ENCODE measurements at places on chromosomes 6 and 20.
A peak's percentile ranks its signal among the peaks of the same experiment; 100 is the strongest.

GRCh38 chr6:22499815-22500214, 69.6 kb upstream of the HDGFL1 start:
- no peak for DNase-seq

GRCh38 chr6:100880149-100880852, 828 bp downstream of the ASCC3 start:
- no peak for DNase-seq

DNA sequence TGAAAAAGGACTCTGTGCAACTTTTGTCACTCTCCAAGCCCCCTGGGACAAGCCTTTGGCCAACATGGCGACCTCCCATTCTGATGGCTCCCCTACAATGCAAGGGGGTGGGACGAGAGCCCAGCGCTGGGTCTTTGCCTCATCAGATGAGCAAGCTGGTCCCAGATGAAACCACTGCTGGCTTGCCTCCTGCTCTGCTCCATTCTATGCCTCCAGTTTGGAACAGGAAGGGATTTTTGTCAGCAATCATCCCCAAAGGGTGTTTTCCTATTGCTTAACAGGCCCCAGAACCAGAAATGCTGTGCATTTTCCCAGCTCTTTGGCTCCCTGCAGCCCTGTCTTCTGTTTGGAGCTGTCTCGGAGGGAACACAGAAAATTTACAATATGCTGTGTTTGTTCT, 412.7 kb downstream of the MAFB start:
- DNase-seq: no peak

DNA sequence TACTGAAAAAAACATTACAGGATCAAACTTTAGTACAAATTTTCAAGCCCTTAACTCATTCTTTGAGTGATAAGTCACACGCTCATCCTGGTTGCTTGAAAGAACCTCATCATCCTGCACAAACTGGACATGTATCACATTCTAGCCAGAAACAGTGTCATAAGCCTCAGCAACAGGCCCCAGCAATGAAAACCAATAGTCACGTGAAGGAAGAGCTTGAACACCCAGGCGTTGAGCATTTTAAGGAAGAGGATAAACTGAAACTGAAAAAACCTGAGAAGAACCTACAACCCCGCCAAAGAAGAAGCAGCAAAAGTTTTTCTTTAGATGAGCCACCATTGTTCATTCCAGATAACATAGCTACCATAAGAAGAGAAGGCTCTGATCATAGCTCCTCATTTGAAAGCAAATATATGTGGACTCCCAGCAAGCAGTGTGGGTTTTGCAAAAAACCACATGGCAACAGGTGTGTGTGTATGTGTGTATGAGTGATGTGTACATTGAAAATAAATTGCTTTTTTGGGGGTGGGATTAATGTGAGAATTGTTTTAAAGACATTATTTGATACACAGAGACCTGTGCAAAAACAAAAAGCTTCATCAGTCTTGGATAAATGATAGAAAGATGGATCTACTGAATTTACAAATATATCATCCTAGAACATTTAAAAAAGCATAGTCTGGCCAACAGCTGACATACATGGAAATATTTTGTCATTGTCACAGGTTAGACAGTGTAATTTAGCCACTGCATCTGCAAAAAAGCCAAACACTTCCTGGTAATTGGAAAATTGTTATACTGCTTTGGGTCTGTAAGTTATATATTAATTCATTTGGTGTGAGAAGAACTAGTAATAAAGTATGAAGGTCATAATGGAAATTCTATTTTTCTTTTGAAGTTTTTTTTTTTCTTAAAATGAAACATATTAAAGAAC, 50.1 kb downstream of the PHF3 start:
- DNase-seq: no peak

- DNase-seq: no peak
Observed at GRCh38 chr6:151009576-151009975, 144.1 kb downstream of the MTHFD1L start.

DNA sequence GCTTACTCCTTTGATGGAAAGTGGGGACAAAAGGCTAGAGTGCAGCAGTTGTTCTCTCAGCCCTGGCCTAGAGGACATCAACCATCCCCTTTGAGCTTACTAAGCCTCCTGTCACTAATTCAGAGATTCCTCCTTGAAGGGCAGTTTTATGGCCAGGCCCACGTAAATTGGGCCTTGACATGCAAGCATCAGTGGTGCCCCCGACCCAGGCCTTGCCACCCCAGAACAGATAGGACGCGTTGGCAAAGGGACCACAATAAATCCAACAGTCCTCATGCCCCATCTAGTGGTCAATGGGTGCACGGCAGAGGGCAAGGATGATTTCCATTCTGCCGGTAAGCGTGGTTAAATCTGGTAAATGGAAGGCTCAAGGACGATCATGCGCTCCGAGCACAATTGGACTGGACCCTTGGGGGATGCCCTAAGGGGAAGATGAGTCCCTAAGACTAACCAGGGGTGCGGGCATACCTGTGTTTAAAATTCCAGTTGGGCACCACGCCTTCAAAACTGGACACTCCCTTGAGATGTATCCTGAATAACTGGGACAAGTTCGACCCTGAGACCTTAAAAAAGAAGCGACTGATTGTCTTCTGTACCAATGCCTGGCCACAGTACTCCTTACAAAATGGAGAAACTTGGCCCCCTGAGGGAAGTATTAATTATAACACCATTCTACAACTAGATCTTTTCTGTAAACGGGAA, 32.6 kb downstream of the CEP85L start:
- peak; percentile 5 for DNase-seq

DNA sequence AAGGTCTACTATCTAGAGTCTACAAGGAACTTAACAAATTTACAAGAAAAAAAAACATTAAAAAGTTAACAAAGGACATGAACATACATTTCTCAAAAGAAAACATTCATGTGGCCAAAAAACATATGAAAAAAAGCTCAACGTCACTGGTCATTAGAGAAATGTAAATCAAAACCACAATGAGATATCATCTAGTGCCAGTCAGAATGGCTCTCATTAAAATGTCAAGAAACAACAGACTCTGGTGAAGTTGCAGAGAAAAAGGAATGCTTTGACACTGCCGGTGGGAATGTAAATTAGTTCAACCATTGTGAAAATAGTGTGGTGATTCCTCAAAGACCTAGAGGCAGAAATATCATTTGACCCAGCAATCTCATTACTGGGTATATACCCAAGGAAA, 48.3 kb downstream of the OGFRL1 start:
- no peak for DNase-seq

DNA sequence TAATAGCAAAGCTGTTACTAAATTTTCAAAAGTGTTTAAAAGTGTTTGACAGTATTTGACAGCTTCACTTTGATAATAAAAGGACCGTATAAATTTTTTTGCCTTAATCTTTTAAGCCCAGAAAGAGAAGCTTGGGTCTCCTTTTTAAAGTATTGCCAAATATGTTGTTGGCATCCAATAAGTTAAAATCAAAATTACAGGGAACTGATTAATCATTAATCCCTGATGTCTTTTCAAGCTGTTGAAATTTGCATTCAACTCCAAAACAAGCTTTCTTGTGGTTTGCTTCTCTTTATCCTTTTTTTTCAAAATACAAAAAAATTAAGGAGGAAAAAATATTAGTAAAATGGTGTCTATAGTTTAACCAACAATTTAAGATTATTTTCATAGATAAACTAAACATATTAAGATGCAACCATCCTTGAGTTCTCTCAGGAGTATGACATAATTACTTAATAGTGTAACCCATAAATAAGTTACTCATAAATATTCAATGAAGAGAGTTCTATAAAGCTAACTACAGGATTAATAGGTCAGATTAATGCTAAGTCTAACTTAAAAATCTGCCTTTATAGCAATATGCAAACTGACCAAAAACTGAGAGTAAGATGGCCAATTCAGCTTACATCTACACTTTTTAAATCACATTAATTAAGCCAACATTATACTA, 27.0 kb upstream of the CALHM6 start:
- no peak for DNase-seq

DNA sequence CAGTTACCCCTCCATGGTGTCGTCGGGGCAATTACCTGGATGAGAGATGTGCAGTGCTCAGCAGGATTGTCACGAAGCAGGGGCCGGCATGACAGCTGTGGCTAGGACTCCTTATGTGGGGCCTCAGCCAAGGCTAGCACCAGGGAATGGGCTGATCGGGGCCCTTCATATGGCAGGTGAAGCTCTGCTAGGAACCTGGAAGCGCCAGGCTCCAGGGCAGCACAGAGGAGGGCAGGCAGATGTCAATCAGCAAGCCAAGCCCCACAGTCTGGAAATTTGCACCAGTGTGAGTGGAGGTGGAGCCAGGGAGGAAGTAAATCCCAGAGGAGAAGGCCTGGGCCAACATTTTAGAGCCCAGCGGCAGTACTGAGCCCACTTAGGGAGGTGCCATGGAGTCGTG, 21.2 kb downstream of the SYNDIG1 start:
- no peak for DNase-seq

DNA sequence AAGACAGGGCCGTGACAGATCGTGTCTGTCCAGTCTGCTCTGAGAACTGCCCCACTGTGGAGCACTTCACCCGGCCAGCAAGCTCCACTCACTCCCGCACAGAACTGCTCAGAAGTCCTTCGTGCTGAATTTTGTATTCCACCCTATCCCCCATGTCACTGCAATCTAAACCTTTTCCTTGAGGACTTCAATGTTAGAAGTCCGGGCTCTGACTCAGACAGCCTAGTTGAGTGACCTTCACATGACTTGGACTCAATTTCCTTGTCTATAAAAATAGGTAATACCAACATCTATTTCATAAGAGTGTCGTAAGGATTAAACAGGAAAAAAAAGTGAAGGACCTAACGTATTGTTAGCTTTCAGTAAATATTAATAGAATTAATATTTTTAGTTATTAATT, 161.6 kb downstream of the QRSL1 start:
- DNase-seq: no peak

- no peak for DNase-seq
Observed at GRCh38 chr6:157693867-157694266, 129.2 kb upstream of the SNX9 start.

- DNase-seq: no peak
Observed at GRCh38 chr6:31861919-31862343, 690 bp downstream of the NEU1 start.

GRCh38 chr6:51335543-51335942, 516.9 kb downstream of the TFAP2B start:
- no peak for DNase-seq

DNA sequence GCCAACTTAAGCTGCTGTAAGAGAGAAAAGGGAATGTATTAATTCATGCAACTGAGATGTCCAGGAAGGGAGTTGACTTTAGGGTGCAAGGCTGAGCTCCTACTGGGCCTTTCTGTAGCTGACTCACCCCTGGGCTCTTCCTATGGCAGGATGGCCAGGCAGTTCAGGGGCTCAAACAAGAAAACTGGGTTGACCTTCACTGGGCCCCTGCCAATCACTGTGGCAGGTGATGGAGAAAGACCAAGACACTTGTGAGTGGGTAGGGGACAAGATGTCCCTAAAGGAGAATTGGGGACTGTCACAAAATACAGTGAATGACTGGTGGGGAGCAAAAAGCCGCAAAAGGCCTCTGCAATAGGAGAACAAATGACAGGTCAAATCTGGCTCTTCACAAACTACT, 21.5 kb upstream of the RALGAPA2 start:
- no peak for DNase-seq

- no peak for DNase-seq
Observed at GRCh38 chr6:135170238-135170637, 10.9 kb upstream of the MYB start.

- DNase-seq: no peak
Observed at GRCh38 chr6:133590814-133591213, 298.1 kb upstream of the TCF21 start.

DNA sequence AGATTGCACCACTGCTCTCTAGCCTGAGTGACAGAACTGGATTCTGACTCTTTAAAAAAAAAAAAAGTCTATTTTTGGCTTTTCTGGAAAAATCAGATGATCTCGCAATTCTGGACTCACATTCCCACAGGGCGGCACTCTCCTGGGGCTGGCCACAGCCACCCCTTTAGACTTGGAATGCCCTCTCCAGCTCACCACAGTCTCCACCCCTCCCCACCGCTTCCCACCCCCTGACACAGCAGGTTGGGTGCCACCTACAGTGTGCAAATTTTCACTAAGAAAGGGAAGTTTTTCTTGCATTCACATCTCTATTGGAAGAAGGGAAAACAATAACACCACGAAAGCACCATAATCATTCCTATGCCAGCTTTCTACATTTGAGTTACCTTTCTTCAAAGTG, 15.4 kb downstream of the PDRG1 start:
- DNase-seq: no peak

DNA sequence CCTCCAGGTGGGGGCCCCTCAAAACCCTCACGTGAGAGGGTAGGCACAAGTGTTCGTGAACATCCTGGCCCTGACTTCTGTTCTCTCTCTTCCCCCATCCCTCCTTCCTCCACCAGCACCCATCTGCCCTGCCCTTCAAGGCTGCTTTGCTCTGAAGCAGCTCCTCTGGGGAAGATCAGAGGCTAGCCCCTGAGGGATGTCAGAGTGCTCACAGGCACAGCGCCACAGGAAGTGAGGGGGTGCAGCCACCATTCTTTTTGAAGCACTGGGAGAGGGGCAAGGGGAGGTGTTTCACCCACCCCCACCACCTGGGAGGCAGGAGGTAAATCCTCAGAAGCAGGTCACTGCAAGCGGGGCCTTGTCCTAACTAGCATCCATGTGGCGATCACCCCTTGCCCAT, 11.4 kb downstream of the MOCS1 start:
- no peak for DNase-seq

- no peak for DNase-seq
Observed at GRCh38 chr20:52852714-52853113, 119.4 kb upstream of the TSHZ2 start.

DNA sequence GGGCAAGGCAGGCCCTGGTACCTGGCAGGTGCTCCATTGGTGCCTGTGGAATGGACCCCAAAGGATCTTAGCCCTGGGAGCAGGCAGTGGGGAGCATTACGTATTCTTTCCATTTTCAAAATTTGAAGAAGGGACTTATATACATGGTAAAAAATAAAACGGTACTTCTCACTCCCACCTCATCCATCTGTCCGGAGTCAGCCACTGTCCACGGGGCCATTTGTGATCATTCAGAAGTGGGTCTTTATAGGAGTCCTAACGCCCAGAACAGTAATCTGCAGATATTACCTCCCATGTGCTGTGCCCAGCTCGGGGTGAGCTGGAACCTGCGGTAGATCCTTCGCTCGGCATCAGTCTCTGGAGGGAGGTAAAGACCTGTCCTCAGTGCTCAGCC, 110.4 kb downstream of the SYCP2 start:
- DNase-seq: no peak

GRCh38 chr20:62533591-62534495, 58.0 kb upstream of the GATA5 start:
- DNase-seq: no peak

DNA sequence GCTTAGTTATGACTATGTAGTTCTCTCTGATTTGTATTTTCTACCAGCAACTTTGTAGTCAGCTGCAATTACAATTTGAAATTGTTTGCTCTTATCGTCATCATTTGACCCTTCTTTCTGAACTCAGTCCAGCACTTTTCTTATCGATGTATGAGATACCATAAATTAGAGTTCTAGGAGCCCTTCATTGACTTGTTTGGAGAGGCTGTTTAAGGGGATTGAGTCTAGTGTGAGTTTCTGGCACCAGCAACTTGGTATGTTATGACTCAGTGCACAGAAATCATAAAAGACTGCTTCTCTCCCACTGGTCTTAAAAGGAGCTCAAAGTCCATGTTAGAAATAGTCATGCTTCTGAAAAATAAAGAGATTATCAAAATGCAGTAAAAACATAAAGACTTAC, 190.3 kb downstream of the TENT5A start:
- peak; percentile 42 for DNase-seq

- no peak for DNase-seq
Observed at GRCh38 chr20:64238115-64238825, 17.3 kb upstream of the PCMTD2 start.
